Cerebellar nuclear complex (tissue), 1 donor: ENCODE measurements at places on chromosomes 6 and 20.

DNA sequence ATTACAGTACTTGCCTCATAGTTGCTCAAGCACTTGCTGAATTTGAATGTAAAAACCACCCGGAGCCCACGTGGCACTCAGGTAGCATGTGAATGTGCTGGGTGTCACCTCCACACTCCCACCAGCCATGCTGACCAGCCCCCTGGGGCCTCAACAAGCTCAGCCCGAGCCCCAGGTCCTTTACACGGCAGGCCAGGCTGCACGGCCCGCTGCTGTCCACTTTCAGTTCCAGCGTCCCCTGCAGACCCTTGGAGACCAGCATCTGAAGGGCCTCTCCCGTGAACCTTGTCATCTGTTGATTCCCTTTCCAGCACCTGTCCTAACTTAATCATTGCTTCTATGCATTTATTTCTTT, 33.3 kb upstream of the ZBP1 start:
- DNase-seq: no peak

DNA sequence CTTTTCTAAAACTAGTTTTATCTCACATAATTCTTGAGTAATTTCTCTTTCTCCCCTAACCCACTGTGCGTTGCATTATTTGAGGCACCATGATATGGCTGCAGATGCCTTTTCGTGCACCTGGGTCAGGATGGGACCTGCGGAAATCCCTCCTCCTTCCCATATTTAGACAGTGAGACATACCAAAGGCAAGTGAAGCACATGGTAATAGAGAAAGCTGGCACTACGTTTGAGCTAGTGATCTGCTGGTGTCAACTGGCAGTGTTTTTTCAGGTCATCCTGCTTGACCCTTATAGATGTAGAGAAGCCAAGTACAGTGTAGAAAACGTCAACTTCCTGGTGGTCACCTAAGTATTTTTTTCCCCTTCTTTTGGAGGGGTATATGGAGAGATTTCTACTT, 71.7 kb downstream of the FOXO3 start:
- no peak for DNase-seq

DNA sequence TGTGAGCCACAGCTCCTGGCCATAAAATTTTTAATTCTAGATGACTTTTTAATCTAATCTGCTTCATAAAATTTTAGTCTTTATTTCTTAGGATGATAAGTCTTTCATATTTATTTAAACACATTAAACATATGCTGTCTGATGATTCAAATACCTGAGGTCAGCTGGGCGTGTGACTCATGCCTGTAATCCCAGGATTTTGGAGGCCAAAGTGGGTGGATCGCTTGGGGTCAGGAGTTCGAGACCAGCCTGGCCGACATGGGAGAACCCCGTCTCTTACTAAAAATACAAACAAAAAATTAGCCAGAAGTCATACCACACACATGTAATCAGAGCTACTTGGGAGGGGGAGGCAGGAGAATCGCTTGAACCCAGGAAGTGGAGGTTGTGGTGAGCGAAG, 53.1 kb downstream of the RBM24 start:
- no peak for DNase-seq

GRCh38 chr6:26372308-26373144, 7.5 kb downstream of the BTN3A2 start:
- no peak for DNase-seq

DNA sequence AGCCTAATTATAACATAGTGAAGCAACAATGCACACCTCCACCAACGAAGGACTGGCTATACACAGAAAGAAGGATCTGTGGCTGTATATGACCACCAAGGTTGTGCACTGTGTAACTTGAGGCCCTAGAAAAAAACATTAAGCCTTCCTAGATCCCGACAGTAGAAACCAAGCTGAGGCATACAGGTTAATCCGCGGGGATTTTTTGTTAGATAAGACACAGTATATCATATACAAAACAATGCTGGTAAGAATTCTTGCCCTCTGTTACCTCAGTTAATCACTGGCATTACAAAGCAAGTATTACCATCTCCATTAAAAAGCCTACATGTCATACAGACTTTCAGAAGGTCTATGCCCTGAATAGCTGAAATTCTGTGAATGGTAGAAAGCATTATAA, 228.8 kb downstream of the TBC1D32 start:
- DNase-seq: no peak

DNA sequence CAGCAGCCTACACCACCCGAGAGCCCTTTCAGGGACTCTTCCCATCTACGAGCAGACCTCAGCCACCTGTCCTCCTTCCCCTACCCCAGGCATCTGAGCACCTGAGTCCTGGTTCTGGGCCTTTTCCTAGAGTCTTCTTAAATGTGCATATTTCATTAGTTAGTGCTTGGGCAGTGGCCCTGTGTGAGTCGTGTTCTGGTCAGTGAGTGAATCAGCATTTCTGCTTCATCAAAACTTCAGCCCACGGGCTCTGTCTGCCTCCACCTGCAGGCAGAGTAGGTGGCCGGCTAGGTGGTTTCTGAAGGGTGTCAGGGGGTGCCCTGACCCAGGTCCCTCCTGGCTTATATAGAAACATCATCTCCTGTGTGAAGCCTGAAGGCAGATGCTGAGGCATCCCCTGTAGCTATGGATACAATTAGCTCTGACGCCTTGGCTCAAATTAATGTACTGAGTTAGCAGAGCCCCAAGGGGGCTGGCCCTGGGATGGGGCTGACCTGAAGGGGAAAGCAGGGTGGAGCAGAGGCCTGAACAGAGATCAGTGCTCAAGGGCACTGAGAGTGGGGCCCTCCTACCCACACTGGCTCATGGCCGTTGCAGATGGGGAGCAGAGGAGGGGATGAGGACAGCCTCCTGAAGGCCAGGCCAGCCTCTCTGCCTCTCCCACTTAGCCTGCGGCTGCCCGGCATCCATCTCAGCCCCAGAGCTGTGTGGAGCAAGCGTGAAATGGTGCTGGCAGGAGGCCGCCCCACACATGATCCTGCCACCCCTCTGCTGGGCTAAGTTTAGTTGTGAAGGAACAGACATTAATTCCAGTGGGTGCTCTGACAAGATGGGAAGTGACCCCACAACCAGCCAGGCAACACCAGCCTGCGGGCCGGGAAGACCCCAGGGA, 13.6 kb downstream of the IP6K3 start:
- DNase-seq: no peak

DNA sequence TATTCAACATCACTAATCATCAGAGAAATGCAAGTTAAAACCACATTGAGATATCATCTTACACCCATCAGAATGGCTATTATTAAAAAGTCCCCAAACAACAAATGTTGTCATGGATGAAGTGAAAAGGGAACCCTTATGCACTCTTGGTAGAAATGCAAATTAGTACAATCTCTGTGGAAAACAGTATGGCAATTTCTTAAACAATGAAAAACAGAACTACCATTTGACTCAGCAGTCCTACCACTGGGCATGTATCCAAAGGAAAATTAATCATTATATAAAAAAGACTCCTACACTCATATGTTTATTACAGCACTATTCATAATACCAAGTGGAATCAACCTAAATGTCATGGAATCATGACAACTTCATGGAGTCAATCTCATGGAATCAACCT, 611.3 kb upstream of the GJE1 start:
- no peak for DNase-seq

DNA sequence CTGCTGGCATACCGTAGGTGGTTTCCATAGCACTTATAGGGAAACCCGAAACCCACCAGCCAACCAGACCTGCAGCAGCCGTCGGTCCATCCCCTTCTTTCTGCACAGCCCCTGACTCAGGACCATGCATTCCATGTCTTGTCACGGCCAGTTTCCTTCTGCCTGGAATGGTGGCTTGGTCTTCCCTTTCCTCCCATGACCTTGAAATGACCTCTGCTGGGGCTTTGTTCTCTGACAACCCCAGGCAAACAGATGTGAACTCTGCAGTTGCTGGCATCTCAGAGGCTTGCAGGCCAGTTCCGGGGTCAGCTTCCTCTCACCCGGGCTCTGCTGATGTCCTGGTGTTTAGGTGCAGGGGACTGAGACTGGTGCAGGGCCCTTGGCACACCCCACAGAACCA, 250.8 kb downstream of the SMOC2 start:
- DNase-seq: no peak

DNA sequence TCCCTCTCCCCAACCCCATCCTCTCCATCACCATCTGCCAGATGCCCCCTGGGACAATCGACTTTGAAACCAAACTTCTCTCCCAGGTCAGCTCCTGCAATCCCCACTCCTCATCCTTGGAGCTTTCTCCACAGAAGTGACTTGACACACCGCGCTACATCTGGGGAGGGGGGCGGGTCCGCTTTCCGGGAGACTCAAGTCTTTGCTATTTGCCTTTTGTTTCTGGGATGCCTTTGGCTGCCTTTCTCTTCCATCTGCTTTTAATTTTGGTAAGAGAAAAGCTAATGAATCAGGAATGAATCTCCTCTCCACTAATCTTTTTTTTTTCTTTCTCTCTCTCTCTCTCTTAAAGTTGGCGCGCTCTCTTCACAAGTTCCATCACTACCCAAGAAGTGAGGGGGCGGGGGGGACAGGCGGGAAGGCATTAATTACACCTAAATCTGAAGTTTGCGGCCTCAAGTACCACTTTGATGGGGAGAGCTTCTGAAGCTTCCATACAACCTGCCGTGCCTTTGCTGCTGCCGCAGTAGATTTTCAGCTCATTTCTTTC, 664 bp upstream of the TPBG start:
- no peak for DNase-seq

- no peak for DNase-seq
These were observed 25.9 kb downstream of the COL11A2 start for GRCh38 chr6:33166363-33166762.

- no peak for DNase-seq
These were observed 33.5 kb downstream of the TPBG start for GRCh38 chr6:82396964-82397751.

- DNase-seq: no peak
These were observed 134.0 kb downstream of the TAF4 start for GRCh38 chr20:61931476-61932198.

DNA sequence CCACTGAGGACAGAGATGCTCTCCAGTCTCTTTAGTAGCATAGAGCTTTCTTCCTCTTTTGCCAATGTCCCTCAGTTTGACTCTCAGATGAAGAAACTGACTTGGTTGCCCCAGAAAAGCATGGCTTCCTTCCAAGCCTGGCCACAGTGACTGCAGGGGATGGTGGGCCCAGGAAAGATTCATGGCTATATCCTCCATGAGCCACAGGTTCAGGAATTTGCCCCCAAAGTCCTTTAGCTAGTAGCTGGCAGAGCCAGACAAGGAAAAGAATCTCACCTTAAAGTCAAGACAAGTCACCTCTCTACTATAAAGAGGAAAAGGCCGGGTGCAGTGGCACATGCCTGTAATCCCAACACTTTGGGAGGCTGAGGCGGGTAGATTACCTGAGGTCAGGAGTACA, 43.4 kb downstream of the TRAM2 start:
- DNase-seq: no peak

DNA sequence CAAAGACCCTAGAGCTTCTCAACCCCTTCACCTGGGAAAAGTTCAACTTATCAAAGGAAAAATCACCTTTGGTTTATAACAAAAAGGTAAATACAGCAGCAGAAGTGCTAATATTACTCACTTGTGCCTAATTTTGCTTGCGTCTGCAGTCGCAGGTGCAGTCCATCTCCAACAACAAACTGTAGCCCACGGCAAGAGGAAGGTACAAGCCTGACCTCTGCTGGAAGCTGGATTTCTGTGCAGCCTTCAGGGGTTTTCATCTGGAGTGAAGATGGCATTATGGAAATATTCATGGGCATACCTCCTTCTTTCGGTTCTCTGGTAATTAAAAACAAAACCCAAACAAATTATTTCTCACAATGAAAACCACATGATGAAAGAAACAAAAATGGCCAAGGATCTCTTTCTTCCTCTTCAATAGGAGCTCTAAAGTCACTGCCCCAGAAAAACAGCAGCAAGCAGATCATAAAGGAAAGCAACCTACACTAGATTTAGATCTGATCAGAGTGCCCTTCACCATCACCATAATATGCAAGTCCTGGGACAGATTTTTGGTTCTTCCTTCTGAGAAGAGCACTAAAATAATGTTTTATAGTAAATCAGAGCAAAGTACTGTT, 7.8 kb downstream of the UBE3D start:
- no peak for DNase-seq

DNA sequence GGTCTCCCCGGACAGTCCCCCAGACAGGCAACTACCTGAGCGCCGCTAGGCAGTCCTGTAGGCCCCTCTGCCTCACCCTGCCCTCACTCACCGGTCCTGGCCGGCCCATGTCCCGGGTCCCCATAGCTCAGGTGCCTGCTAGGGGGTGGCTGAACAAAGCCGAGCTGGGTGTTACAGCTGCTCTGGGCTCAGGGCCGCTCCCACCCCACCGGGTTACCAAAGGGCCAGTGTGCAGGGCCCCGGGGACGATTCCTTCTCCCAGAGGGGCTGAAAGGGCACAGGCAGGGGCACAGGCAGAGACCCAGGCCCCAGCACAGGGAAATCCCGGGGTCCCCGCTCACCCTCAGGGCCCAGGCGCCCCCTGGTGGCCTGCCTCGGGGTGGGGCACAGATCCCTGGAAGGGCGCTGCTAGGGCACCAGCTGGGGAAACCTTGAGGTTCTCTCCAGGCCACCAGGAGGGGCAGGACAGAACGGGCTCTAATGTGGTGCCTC, 118.4 kb downstream of the GRM4 start:
- DNase-seq: no peak

DNA sequence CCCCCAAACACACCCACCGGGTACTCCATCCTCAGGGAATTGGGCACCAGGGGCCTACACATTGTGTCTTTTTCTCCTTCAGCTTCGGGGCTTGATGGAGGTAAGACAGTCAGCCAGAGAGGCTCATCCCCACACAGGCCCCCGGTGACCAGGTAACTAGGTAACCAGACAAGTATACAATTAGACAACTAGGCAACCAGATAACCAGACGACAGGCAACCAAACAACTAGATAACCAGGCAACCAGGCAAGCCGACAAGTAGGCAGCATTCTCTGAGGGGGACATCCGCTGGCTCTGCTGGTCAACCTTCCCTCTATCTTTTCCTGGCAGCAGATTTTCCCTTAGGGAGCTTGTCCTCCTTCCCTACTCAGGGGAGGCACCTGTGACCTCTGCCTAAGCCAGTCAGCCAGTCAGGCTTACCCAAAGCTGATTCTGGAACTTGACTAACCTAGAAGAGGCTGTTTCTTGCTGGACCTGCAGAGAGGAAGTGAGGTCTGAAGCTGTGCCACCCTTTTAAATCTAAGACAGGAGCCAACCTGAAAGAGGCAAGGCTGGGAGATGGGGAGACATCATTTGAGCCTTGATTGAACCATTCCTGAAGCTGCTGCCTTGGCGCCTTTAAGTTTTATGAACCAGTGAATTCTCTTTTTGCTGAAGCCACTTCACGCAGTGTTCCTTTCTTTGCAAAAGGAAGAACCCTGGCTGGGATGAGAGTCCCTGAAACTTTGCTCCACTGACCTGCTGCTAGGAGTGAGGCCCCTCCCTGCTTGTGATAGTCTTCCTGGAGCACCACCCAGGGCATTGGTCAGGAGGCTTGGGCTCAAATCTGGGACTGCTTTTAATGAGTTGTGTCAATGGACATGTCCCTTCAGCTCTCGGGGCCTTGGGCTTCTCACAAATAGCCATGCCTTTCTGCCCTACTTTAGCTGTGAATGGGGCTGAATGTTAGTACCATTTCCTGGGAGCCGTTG, 96.4 kb upstream of the RNF24 start:
- no peak for DNase-seq

- DNase-seq: no peak
These were observed 208.7 kb downstream of the COL9A1 start for GRCh38 chr6:70094156-70094555.

- DNase-seq: no peak
These were observed 9.3 kb upstream of the POM121L2 start for GRCh38 chr6:27321370-27321769.
